ENCODE measurements at places on chromosomes 11 and 22.

- no peak for DNase-seq
Observed at GRCh38 chr11:22753416-22753815, 76.2 kb downstream of the SVIP start.

- no peak for DNase-seq
Observed at GRCh38 chr11:3942956-3943497, 87.6 kb downstream of the STIM1 start.

- no peak for DNase-seq
Observed at GRCh38 chr22:26066534-26066933, 102.7 kb upstream of the SEZ6L start.

DNA sequence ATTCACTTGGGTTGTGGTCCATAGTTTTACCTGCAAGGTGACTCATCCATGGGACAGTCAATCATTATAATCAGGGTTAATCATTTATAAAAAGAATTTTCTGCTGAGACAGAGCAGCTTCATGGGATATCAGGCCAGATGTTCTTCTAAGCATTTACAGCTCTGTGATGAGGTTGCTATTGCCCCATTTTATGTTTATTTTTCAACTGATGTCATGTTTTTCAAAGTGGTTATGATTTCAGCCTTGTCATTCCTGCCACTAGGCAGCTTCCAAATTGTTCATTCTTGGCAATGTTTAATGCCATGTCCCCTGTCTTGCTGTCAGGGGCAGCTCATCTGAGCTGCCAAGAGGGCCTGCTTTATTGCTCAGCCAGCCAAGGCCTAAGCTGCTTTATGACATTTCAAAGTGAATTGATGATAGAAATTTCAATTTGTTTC, 35.9 kb upstream of the ZBED5 start:
- no peak for DNase-seq

DNA sequence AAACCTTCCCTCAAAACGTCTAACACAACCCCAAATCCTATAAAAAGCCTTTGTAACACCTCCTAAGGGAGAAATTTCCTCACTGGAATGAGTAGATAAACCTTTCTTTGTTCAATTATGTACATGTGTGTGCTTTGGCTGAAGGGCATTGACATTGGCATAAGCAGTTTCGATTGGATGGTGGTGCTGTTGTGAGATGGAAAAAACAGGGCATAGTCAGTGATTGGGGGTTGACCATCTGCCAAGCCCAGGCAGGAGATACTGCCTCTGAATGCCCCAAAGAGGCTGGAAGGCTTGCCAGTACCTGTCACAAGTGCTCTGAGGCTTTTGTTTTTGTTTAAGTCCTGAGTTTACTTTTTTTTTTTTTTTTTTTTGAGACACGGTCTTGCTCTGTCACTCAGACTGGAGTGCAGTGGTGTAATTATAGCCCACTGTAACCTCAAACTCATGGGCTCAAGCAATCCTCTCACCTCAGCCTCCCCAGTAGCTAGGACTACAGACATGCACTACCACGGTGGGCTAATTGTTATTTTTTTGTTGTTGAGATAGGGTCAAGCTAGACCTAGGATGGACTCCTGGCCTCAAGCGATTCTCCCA, 1.2 kb upstream of the CCDC117 start:
- DNase-seq, result no peak

DNA sequence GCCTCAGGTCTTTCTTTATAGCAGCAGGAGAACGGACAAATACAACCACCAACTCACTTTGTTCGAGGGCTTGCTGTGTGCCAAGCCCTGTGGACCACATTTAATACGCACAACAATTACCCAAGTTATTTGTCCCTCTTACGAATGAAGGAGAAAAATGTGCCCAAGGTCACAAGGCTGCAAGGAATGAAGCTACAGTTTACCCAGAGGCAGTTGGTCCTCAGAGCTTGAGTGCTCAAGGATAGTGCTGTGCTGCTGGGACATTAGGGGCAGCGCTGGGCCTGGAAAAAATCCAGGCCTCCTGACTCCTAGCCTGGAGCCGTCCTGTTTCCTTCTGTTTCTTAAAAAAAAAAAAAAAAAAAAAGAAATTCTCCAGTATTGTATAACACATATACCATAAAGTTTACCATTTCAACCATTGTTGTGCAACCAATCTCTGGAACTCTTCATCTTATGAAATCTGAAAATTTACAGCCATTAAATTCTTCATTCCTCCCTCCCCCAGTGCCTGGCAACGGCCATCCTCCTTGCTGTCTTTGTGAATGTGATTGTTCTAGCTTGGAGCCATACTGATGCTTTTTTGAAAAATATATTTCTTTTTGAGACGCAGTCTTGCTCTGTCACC, 1.0 kb upstream of the C11orf86 start:
- DNase-seq, result no peak

All from activated naive CD4-positive, alpha-beta T cell (primary cell).